ENCODE measurements at places on chromosomes 6 and 20. TPM values are rescaled to one million over a fixed set of nuclear protein-coding genes. Genes with fewer than 3 reads are reported as not detected.
A peak's percentile ranks its signal among the peaks of the same experiment; 100 is the strongest.

The SLC22A7 gene
- not detected for total RNA-seq

The ADAM33 gene
- 0.18 TPM for total RNA-seq

The BANF2 gene
- not detected for total RNA-seq

The EDN1 gene
- total RNA-seq: 493 TPM

The PRICKLE4 gene
- total RNA-seq: 2.2 TPM

DNA sequence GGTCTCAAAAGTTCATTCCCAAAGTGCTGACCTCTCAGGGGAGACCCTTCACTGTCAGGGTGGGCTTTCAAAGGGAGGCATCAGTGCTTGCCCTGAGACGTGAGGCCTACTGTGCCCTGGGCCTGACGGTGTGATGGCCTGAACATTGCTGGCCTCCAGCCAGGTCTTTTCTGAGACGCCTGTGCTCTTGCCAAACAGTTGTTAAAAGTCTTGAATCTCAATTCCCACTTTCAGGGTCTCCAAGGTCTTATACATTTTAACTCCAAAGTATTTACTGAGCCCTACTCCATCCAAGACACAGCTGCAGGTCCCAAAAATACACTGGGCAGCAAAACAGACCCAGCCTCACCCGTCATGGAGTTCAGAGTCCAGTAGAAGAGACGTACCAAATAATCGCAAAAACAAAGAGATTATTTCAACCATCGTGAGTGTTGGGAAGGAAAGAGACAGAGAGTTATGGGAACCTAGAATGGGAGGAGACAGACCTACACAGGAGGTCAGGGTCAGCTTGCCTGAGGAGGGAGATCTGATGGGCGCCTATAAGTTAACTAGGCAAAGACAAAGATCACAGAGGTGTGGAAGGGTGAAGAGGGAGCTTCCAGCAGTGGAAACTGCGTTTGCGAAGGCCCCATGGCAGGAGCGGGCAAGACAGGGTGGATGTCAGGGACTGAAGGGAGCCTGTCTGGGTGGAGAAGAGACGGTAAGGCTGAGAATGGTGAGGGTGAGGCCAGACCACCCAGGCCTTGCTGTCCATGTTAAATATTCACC, 446.3 kb downstream of the PREX1 start:
- DNase-seq: no peak

DNA sequence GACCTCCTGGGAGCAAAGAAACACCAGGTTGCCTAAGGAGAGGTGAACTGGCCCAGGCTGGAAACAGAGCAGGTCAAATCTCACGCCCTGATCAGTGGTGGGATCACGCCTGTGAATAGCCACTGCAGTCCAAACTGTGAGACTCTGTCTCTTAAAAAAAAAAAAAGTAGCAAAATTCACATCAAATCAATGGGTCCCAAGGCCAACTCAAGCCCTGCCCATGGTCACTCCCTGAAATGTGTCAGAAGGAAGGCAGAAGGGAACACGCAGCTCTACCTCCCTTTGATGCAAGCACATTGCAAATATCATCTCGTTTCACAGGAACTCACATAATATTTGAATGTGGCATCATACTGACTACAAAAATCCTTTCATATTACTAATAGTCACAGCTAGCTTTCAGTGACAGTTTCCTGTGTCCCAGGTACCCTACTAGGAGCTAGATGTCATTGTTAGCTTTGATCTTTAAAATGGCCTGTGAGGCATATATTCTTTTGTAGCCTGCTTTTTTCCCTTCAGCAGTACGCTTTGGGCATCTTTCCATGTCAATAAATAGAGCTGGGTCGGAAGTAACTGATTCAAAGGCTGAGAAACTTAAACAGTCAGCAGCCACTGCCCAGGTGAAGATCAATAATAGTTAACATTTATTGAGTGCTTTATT, 14.4 kb upstream of the TTPAL start:
- DNase-seq: no peak

DNA sequence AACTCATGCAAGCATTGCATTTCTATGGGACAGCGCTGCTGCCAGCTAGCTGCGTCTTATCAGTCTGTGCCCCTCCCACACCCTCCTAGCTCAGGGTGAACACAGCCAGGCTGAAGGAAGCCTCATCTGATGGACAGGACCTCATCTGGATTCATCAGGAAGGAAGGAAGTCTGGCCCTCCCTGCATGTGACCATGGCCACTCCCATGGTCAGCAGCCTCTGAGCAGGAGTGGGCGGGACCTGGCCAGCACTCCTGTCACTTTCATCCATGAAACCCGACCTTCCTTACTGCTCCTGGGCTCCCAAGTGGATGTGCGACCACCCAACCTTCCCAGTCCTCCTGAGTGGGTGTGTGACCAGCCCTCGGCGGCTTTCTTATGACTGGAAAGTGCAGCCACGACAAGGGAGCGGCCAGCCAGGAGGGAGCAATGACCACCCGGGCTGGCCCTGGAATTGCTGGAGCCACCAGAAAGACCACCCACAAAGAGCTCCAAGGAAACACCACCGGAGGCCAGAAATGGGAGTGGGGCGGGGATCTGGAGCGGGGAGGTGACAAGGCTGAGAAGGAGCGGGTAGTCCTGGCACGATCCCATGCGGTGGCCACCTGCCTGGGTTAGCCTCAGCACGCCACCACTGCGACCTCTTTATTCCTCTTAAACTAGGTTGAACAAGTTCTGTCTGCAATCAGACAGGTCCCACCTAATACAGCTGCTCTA, 241.2 kb downstream of the TTLL2 start:
- DNase-seq: no peak

DNA sequence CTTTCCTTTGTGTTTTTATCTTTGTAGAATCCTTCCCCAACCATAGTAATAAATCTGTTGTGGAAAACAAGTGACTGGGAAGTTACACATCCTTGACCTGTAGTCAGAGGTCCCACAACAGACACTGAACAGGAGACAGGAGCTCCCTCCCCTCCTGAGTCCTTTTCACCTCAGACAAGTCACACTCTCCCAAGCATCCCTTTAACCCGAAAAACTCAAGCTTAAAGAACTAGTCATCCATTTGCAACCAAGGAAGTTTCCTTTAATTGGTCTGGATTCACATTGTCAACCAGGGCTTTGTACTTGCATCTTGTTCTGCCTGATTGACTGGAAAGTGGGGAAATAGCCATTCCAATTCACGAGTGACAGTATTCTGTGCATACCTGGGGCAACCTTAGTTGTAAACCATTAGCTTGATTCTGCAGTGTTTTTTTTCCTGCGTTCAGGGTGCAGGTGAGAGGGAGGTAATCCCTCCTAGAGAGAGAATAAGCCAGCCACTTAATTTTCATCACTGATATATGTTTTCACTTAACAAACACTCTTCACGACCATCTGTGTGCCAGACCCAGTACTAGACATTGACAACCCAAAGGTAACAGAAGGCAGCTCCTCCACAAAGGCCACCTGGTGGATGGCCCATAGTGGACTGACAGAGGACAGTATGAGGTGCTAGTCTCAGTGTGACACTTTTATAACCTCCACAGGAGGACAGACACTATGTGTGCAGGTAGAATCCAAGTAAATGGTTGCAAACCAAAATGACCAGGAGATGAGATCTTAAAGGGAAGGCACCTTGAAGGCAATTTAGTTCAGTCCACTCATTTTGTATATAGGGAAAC, 112.4 kb downstream of the SLX4IP start:
- peak; percentile 50 for DNase-seq

GRCh38 chr6:34610819-34611477, 54.8 kb upstream of the SPDEF start:
- peak; percentile 51 for DNase-seq

- DNase-seq: peak; percentile 6
These were observed 20.1 kb upstream of the UTRN start for GRCh38 chr6:144265061-144265357.

DNA sequence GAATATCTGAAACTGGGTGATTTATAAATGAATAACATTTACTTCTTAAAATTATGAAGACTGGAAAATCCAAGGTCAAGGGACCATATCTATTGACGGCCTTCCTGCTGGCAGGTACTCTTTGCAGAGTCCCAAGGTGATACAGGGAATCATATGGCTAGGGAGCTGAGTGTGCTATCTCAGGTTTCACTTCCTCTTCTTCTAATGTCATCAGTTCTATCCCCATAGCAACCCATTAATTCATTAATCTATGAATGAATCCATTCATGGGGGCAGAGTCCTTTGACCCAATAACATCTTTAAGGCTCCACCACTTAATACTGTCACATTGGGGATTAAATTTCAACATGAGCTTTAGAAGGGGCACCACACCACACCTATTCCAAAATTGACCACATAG, 772.0 kb downstream of the HACE1 start:
- DNase-seq: no peak

DNA sequence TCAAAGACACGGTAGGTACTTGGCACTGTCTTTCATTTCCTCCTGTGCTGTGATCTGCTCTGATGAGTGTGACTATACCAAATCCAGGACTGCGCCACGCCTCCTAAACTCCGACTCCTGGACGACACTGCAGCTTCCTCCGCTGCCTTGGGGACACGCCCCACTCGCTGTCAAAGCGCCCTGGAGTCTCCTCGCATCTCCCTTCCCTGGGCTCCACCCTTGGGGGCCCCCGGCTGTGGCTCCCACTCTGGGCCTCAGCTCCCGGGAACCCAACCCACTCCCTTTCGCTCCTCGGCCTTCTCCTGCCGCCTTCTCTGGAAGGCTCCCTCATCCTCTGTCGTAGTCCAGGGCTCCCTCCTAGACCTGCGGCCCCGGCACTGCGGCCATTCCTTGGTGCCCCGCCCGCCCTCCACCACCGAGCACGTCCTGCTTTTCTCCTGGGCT, 61.2 kb downstream of the RSPH3 start:
- DNase-seq: no peak

GRCh38 chr6:135117413-135117968, 62.9 kb upstream of the HBS1L start:
- DNase-seq: no peak

- no peak for DNase-seq
These were observed 304.3 kb upstream of the SUPT3H start for GRCh38 chr6:45681860-45682511.

All from endothelial cell of umbilical vein (primary cell).